Stimulated activated CD4-positive, alpha-beta T cell treated with anti-CD3 and anti-CD28 coated beads, Interleukin-1b, Interleukin-23, amount 100 ng/mL, for 48 hours (primary cell): ENCODE measurements at places on chromosomes 4 and X.

- no peak for DNase-seq
Observed at GRCh38 chr4:141047228-141047884, 85.9 kb downstream of the RNF150 start.

- DNase-seq, result no peak
Observed at GRCh38 chrX:112819813-112820212, 20.8 kb downstream of the AMOT start.

GRCh38 chr4:187128976-187129375, 405.3 kb upstream of the FAT1 start:
- DNase-seq, result no peak

- no peak for DNase-seq
Observed at GRCh38 chrX:115392871-115393270, 103.4 kb downstream of the LUZP4 start.

DNA sequence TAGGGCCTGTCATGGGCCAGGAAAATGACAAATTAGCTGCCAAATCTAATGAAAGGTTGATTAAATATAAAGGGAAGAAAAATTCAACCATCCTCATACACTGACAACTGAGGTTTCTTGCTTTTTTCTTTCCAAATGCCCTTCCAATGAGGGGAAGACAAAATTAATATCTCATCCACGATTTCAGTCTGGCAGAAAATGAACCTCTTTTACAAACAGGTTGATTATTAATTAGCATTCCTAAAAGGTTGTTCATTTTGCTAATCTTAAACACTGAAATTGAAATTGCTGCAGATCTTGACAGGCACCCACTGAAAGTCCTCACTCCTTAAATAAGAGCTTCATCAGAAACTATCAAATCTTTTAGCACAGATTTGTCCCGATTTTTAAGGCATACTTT, 45.5 kb downstream of the NPFFR2 start:
- DNase-seq, result no peak

- DNase-seq, result no peak
Observed at GRCh38 chrX:153549231-153549630, 31.8 kb downstream of the ATP2B3 start.

- DNase-seq, result no peak
Observed at GRCh38 chr4:96983830-96984229, 1143.9 kb downstream of the PDHA2 start.

GRCh38 chr4:138035781-138036258, 206.3 kb downstream of the SLC7A11 start:
- no peak for DNase-seq

DNA sequence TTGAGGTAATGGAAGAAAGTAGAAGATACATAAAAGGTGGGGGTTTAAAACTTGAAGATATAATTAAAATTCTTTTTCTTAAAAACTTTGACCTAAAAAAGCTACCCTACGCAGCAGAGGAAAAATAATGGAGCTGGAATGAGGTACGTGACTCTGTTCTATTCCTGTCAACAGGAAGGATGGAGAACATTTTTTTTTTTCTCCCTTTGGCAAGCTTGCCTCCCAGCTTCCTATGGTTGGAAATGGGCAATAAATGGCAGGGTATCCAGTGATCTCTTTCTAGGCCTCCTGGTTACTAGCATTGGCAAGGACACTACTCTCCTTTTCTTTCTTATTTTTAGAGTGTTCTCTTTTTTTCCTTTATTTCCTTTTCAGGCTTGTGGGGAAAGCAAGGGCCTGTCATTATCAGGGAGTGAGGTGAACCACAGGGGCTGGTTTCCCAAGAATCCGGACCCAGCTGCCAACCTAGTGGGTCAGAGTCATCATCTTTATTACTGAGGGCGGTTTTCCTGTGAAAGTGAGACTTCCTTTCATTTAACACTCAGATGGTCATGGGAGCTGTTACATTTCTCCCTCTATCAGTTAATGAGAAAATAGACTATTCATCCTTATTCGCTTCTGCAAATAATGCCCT, 224.6 kb downstream of the SPRY1 start:
- no peak for DNase-seq

- DNase-seq, result no peak
Observed at GRCh38 chrX:9071031-9071650, 37.2 kb upstream of the FAM9B start.

DNA sequence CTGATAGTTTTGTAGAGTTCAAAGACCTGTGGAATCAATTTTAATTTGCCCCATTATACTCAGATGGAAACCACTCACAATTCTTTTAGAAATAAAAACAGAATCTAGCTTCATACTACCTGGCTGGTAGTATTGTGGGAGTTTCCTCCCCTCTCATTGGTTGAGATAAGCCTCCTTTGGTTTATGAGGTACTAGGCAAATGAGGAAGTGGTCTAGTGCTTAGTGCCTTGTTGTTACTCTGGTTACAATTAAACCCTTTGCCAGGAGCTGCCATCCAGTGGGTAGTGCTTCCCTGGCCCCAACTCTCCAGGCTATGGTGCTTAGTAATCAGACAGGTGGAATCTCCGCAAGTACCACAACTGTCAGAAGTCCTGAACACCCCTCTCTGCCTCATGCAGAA, 118.3 kb downstream of the CDKL5 start:
- DNase-seq, result no peak

DNA sequence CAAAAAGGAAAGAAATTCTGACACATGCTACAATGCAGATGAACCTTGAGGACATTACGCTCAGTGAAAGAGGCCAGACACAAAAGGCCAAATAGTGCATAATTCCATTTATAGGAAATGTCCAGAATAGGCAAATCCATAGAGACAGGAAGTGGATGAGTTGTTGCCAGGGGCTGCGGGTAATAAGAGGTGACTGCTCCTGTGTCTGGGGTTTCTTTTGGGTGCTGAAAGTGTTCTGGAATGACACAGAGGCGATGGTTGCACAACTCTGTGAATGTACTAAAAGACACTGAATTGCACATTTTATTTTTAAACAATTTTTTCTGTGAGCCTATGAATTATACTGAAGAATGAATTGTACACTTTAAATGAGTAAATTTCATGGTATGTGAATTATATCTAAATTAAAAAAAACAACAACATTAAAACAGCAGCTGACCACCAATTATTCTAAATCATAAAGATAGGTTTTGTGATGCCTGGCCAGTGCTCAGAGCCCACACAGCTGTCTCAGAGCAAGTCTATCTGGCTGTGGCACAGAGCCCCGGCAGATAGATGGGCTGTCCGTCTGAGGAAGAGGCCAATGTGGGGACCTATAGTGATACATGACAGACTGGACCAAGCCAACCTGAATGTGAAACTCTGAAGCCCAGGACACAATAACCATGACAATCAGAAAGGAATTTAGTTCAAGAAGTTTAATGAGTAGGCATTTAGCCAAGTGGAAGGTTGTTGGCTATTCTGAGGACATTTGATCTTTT, 23.5 kb upstream of the IRAK1 start:
- no peak for DNase-seq

DNA sequence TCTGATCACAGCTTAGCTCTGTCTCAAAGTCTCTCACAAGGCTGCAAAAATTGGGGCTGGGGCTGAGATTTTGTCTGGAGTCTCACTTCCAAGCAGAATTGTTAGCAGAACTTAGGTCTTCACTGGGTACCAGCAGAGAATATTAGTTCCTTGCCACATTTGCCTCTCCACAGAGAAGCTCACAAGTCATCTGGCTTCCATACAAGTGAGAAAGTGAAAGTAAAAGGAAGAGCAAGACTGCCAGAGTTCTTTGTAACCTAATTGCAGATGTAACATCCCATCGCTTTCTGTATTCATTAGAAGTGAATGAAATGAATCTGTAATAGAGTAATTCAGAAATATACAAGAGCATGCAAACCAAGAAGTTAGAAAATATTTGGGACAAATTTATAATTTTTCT, 624.1 kb upstream of the GNPDA2 start:
- DNase-seq, result no peak

DNA sequence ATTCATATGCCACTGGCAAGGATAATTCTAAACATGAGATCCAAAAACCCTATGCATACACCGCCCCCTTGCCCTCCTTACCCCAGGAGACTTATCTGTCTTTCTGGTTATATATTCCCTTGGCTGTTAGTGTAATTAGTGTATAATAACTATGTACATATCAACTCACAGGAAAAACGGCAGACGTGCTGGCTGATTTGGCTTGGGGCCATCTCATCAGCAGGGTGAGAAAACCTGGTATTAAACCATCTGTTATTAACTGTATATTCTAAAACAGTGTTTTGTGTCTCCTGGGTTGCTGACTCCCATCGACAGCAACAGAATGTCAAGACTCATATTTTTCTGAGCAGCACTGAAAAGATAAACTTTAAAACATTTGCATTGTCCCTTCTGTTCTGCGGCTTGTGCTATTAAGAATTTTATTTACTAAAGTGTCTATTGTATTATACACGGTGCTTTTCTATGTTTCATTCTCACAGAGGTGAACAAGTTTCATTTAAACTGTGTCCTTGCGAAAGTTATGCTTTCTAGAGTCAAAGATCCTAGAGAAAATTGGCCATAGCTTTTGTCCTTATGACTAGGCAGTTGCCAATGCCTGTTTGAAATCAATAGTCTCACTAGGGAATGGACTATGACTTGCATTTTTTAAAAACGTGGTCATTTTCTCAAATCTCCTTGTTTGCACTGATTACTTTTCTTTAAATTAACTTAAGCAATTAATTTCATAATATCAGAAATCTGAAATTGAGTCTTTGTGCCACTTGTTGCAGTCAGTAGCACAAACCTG, 211.5 kb upstream of the MID1 start:
- no peak for DNase-seq

GRCh38 chr4:70958681-70959080, 34.8 kb upstream of the DCK start:
- no peak for DNase-seq

GRCh38 chr4:31192341-31192740, 472.2 kb downstream of the PCDH7 start:
- DNase-seq, result no peak

- DNase-seq, result peak; percentile 13
Observed at GRCh38 chr4:56757261-56757746, 64.2 kb downstream of the SPINK2 start.

DNA sequence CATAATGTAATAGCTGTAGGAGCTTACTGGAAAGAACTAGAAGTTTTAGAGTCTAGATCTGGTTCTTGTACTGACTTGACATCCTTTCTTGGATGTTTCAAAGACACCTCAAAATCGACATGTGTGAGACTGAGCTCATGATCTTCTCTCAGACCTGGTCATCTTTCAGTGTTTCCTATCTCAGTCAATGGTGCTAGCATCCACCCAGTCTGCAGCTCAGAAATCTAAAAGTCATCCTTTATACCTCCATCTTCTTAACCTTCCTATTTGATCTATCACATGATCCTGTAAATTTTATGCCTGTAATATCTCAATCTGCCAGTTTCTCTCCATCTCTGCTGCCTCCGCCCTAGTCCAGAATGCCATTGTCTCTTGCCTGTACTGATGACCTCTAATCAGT, 301.9 kb upstream of the PITX2 start:
- no peak for DNase-seq

DNA sequence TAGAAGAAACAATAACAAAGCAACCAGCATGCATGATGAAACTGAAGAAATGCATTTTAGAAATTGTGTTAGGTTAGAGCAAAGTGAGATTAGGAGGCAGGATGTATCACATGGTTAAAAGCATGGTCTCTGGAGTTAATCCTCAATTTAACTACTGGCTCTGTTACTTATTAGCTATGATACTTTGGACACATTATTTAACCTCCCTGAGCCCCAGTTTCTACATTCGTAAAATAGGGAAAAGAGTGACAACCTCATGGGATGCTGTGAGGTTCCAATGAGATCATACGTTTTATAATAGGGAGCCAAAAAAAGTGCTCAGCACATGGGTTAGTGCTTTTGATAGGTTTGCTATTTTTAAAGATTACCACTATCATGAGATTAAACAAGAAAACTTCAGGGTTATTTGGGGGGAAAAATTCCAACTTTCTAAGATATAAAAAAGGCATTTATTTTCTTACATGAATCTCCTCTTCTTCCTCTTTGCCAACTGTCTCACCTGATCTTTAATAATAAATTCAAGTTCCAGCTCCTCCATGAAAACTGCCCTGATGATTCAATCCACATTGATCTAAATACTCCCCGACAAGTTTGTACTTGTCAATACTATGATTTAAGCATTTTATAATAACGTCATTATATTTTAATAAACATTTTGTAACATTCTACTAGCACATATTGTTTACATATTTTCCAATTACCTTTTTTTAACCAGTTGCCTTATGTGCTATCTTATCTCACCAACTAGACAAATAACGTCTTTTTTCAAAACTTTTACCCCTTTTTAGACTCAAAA, 4.6 kb downstream of the SEC31A start:
- no peak for DNase-seq

DNA sequence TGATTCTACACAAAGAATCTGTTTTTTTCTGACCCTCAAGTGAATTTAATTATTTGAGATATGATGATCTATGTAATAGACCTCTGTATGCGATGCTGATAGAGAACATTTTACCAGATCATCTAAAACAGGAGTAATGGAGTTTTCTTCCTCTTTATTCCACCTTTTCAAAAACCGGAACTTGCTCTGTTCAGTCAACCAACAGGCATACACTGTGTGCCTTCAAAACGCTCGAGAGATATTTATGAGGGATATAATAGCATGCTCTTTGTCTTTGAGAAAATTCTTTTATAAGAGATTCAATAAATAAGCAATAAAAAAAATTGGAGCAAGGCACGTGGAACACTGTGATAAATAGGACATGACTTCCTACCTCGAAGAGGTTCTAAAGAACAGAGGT, 2.0 kb downstream of the NYX start:
- DNase-seq, result no peak

GRCh38 chrX:67289055-67289499, 254.7 kb upstream of the AR start:
- no peak for DNase-seq

- DNase-seq, result no peak
Observed at GRCh38 chrX:15769300-15769954, 20.9 kb upstream of the ZRSR2 start.

DNA sequence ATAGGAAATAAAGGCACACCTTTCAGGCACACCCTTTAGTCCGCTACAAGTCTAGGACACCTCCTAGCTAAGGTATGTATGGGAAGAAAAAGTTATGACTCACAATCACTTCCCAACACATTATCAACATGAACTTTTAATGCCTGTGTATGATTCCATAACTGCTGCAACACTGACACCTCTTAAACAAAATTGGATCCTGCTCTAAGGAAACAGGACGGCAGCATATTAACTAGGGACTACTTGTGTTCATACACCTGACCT, 2.4 kb upstream of the PPP3CA start:
- no peak for DNase-seq

- DNase-seq, result no peak
Observed at GRCh38 chrX:152674135-152674534, 24.5 kb upstream of the MAGEA3 start.

GRCh38 chrX:40975951-40976350, 109.3 kb upstream of the USP9X start:
- no peak for DNase-seq

- DNase-seq, result peak; percentile 62
Observed at GRCh38 chr4:170138580-170139194, 48.9 kb upstream of the AADAT start.
